Hematopoietic multipotent progenitor cell treated with erythropoietin and hydrocortisone succinate and interleukin-3 and kit ligand, for 8 days (in vitro differentiated cells): ENCODE measurements at places on chromosomes 5 and 9.

DNA sequence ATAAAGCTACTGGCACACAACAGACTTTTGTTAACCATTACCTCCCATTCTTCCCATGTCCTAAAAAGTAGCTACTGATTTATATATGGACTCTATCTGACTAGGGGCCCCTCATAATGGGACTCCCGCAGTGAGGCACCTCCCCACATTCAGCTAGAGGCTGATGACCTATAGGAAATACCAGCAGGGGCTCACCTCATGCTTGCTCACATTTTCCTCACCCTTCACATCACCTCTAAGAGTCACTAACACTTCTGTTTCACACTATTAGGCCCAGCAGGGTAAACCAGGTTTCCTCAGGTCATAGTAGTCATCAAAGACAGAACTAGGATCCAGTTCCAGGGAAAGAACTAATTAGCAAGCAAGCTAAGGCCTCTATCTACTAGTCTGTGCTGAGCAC is 60.7 kb downstream of the PRELID2 start:
- DNase-seq: no peak

DNA sequence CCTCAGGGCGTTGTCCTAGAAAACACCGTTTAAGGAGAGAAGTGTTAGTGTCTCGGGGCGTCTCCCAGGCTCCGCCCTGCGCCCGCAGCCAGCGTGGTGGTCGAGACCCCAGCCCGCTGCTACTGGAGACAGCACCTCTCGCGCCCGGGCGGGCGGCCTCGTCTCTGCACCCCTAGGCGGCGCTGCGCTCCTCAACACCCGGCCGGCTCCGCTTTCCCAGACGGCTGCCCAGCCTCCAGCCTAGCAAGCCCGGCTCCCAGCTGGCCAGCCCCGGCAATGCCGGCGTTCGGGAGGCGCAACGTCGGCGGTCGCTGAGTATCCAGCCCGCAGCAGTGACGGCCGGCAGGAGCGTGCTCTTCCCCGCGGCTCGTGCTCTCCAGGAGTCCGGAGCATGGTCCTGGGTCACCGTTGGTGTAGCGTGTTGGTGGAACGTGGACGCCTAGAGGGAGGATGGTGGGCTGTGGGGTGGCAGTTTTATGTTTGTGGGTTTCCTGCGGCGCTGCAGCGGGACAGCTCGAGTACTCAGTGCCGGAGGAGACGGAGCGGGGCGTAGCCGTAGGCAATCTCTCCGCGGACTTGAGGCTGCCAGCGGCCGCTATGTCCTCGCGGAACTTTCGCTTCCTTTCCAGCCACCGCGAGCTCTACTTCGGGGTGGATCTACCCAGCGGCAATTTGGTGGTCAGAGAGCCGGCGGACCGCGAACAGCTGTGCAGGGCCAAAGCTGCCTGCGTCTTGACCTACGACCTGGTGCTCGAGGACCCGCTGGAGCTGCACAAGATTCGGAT is 536 bp downstream of the PCDHAC1 start:
- DNase-seq: peak; percentile 1

DNA sequence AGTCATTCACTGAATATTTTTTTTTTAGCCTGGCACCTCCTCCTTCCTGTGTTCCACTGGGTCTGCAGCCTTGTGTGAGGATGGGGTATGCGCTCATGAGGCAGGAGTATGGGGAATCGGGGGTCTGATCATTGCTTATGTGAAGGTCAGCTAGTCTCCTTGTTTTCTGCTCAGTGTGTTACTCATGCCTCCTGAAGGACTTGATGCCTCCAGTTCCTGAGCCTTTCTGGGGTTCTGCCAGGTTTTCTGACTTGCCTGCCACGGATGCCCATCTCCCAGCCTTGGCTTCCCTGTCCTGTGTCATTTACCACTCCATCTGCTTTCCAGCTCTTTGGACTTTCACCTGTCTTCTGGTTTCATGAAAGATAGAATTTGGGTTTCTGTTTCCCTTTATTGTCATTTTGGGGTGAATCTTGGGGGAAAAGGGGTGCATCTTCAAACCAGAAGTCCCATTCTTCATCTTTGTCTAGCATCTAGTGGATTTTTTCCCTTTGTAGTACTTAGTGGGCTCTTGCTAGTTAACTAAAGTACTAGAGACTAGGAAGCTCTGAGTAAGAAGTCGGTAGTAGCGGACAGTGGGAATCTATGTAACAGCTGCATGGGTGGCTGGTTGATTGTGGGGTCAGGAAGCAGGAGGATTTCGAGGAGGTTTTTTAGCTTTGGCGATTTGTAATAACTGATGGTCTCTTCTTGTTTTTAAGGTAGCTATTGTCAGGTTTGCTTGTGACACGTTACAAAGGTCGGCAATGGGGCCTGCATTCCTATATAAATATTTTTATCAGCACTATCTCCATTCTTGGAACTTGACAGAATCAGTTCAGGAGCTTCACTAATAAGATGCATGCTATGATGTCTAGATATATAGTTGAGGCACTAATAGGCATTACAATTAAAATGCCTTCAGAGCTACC is 8.2 kb downstream of the OTULIN start:
- no peak for DNase-seq

- no peak for DNase-seq
Observed at GRCh38 chr5:11560915-11561697, 343.1 kb downstream of the CTNND2 start.

DNA sequence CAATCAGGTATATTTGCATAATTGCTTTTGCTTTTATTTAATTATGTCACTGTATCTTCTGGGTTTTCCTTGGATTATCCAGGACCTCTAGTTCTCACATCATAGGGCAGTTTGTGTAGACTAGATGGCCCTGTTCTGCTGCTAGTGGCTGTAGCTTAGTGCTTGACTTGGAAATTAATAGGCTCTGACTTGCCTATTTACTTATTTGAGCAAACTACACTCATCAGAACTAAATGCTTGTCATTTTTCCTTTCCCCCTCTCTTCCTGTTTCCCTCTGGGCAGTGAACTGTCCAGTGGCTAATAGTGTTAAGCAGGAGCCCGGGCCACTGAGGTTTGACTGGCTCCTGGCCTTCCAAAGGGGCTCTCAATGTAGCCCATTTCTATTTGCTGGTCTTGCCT is 135.7 kb downstream of the MAN2A1 start:
- DNase-seq: no peak
